Stimulated activated CD8-positive, alpha-beta memory T cell treated with anti-CD3 and anti-CD28 coated beads, Interleukin-7, amount 100 ng/mL, for 48 hours (primary cell): ENCODE measurements at places on chromosomes 2 and 18.

DNA sequence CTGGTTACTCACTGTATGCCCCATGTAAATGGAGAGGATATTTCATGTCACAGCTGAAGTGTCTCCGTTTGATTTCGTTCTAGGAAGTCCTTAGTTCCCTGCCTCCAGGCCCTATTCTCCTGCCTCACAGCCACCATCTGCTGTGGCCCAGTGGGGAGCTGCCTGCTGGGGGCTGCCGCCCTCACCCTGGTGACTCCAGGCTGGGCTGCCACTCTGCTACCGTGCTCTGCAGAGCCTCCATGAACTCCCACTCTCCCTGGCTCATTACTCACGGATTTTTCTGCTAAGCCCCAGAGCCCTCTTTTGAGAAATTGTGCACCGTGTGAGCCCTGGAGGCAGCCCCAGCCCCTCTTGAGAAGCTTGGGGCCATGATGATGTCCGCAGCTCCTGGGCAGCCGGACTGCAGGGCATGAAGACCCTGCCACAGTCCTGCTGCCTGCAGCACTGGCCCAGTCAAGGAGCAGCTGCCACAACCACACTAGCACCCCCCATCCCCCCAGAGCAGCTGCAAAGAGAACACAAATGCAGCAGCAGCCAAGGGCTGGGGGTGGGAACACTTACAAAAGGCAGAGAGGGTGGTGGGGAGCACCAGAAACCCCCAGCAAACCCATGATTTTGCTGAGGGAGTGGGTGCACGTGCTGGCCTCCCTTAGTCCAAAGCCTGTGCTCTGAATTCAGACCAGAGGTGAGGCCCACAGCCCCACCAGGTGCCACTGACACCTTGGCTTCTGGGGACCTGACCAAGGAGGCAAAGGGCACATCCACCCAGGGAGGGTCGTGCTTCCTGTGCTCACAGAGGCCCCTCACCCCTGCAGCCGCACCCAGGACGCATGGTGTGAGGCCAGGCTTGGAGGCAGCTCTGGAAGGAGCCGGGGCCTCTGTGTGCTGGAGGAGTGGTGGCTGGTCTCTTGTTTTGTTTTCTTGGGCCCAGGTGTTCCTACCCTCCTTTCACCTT is 270.2 kb upstream of the RAB6C start:
- no peak for DNase-seq

DNA sequence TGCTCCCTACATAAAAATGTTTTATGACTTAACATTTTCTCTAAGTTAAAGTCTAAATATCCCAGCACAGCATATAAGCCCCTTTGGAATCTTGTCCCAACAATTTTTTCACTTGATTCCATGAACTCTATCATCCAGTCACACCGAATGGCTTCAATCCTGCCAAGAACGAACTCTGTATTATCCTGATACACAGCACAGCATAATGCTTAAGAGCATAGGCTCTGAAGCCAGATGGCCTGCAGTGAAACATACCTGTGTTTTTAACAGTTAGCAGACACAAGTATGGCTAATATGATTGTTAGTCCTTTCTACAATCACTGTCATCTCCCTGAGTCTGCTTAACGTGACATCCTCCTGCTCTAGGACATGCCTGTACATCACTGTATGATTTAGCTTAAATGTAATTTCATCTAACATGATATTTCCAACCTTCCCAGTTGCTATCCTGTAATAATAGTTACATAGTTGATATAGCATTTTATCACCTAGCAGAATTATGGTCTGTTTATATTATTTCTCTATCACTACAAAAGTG is 669.5 kb downstream of the ERBB4 start:
- DNase-seq: no peak

GRCh38 chr18:76518123-76518859 is 23.2 kb upstream of the ZNF516 start:
- DNase-seq: no peak

DNA sequence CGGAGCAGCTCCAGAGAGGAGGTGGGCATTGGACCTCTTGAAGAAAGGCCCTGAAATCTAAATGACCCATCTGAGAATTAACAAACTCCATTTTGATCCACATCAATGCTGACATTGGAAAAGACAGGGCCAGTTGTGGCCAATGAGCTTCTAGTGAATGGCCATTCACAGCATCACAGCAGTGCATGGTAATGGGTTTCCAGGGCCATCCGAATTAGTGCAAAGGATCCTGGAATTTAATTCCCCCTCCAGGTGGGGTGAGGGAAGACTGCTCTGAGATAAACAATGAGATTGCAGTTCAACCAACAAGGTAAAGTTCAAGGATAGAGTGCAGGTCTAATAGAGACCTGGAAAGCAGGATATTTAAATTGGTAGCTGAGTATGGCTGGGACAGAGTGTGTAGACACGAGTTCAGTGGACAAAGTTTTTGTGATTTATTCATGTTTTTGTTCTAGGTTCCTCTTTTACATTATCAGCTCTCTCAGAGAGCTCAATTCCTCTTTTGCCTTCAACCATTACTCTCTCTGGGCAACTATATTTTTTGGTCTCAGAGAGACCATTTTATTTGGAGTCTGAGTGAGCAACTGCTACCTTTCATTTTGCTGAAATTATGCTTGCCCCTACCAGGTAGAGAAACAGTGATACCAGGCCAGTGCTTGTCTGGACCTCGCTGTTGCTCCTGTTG is 5.0 kb downstream of the TACR1 start:
- no peak for DNase-seq

DNA sequence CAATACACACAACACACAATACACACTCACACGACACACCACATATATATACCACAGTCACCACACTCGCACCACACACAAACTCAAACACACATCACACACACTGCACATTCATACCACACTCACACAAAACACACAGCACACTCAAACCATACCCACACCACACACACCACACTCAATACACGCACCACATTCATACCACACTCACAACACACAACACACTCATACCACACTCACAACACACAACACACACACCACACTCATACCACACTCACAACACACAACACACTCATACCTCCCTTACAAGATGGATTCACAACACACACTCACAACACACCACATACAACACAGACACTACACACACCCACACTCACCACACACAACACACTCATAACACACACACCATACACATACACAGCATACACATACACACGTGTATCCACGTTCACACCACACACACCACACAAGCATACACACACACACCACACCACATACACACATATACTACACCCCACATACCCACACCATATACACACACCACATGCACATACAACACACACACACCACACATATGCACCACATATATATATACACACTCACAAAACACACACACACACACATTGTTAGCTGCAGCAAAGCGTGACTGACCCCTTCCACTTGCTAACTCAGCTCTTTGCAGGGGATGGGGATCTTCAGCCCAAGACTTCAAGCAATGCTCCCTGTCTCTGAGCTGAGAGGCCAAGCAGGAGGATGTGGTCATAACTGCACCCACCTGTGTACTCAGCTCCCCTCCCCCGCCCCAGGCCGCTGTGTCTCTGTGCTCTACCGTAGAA is 59.0 kb downstream of the SDC1 start:
- no peak for DNase-seq

GRCh38 chr2:135839713-135840112 is 2.7 kb upstream of the LCT start:
- no peak for DNase-seq

- peak; percentile 23 for DNase-seq
Observed at GRCh38 chr18:9971313-9971920, 57.6 kb downstream of the VAPA start.

- no peak for DNase-seq
Observed at GRCh38 chr18:12742453-12742852, 39.6 kb downstream of the PSMG2 start.

GRCh38 chr18:48797841-48798255 is 152.9 kb downstream of the SMAD7 start:
- DNase-seq: no peak

DNA sequence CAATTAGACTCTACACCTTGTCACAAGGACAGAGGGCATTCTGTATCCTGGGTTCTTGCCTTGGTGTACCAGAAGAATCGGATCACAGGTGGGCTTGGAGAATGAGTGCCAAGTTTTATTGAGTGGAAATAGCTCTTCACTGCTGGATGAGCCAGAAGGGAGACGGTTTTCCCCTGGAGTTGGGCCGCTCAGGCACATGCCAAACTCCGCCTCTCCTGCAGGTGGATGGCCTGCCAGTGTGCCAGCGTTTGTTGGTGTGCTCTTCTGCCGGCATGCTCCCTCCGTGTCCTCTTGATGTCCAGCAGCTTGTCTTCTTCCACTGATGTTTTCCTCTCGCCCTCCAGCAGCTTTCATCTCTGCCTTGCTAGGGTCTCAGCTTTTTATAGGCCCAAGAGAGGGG is 115.5 kb upstream of the RAB27B start:
- no peak for DNase-seq

- DNase-seq: no peak
Observed at GRCh38 chr2:224694502-224694901, 21.7 kb downstream of the CCDC195 start.

DNA sequence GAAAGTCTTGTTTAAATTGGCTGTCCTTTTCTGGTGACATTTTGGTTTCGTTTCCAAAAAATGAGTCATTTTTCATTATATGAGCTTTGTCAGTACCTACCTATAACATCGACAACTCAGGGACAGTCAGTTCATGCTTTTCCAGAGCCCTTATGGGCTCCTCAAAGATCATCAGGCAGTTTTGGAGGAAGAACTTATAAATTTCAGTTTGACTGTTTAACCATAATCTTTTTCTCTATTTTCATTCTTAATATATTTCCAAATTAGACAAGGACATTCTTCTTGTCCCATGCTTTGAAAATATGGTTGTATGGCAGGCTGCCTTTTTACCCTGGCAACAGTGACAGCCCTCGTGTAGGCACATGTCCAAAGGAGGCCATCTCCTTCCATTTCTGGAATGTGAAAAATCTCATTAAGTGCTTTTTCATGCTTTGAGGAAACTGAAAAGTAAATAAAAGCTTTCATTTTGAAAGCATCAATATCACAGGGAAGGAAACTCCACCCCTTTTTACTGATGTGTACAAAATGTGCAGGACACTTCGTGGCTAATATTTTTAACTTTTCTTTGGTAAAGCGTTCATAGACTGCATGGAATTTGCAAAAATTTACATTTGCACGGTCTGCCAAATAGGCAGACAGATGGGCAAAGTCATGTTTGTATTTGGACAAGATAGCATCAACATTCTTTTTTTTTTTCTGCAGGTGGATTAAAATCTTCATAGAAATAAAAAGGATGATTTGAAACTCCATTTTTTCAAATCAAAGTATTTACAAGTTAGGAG is 7.2 kb upstream of the PROC start:
- DNase-seq: no peak

DNA sequence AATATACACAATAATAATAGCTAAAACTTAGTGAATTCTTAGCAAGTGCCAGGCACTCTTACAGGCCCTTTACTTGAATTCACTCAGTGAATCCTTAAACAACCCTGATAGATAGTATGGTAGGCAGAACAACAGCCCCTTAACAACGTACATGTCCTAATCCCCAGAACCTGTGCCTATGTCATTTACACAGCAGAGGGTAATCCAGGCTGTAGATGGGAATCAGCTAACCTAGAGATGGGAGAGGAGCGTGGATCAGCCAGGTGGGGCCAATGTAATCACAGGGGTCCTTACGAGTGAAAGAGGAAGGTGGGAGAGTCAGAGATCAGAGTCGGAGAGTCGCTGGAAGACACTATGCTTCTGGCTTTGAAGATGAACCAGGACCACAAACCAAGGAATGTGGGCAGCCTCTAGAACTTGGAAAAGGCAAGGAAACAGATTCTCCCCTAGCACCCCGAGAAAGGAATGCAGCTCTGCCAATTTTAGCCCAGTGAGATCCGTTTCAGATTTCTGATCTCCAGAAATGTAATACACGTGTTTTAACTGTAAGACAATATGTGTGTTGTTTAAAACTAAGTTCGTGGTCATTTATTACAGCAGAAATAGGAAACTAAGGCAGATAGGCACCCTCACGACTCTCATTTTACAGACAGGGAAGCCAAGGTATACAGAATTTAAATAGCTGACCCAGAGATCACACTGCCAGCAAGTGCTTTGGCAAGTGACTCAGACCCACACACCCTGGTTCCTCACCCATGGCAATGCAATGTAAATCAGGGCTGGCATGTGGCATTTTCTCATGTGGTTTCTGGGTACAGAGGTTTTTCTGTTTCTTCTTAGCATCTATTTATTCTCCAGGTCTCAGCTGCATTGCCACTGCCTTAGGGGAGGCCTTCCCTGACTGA is 68.9 kb downstream of the DOCK10 start:
- peak; percentile 24 for DNase-seq

GRCh38 chr2:176067589-176068418 is 16.0 kb downstream of the EVX2 start:
- no peak for DNase-seq

DNA sequence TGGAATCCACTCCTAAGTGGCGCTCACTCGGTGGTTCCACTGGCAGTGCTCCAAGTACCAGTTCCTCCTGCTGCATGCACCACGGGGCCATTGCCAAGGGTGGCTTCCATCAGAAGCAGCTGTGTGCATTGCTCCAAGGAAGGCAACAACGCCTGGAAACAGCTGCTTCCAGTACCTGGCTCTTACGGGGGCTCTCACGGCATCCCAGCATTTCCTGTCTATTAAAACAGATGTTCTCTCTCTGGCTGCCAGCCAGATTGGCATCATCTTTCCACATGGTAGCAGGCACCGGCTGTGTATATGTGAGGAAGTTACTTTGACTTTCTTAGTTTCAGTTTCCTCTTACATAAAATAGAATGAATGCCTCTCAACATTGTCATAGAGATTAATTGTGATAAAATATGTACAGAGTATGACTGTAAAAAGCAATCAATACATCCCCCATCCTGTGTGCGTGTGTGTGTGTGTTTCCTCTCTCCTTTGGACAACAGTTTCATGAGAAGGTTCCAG is 84.9 kb downstream of the CMPK2 start:
- DNase-seq: no peak

DNA sequence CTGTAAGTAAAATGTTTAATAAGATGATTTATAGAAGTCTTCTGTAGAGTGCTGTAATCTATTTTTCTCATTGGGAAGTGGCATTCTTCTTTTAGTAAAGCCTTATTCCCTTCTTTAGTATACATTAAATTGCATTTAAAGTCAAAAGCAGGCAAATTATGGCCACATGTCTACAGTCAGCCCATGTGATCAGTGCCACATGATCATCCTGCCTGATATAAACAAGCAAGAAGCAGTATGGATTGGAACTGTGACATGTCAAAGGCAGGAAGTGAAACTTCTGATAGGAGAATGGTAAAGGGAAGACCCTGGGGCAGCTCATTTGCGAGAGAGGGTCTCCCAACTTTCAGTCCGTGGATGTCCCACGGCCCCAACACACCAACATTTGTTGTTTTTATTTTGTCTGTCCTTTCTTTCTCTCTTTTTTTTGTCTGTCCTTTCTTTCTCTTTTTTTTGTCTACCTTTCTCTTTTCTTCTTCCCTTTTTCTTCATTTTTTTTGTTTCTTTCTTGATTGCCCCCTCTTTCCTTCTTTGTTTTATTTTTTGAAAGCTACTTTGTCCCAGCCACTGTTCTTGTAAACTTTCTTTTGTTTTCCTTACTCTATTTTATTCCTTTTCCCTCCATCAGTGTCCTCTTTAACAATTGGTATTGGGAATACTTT is 154.9 kb downstream of the DTNA start:
- DNase-seq: no peak
